Activated CD8-positive, alpha-beta memory T cell treated with anti-CD3 and anti-CD28 coated beads for 48 hours (primary cell): ENCODE measurements at places on chromosomes 3 and 15.

GRCh38 chr3:156983559-156983958, 157.4 kb downstream of the LEKR1 start:
- DNase-seq = no peak

- no peak for DNase-seq
Measured at GRCh38 chr3:146705225-146705624, 100.1 kb upstream of the PLSCR5 start.

DNA sequence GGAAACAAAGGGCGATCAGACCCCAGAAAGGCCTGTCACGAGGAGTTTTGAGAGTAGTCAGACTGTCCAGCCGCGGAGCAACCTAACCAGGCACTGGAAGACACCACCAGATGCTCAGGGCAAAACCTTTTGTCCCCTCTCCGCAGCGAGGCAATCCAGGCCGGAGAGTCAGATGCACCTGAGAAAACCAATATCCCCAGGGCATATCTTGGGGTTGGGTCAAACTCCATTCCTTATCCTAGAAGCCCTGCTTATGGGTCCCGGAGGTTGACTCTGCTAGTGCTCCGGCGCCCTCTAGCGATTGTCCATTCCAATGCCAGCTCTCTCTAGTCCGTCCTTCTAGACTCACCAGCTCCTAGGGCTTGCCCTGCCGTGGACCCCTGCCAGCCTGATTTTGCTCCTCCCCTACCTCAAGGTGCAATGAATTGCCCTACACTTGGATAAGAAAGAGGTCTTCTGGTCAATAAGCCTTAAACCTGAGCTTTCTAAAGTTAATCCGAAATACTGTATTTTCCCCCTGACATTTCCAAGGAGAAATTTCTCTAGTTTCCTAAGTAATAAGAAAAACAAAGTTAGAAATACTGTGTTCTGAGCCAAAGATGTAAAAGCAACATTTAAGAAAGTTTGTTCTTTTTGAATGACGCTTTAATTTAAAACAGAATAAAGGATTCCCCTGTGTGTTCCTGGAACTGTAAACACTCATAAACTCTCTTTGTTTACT, 5.5 kb downstream of the CPNE4 start:
- peak; percentile 15 for DNase-seq

- DNase-seq = no peak
Measured at GRCh38 chr15:75750261-75751050, 37.8 kb upstream of the CSPG4 start.

GRCh38 chr3:126340596-126340942, 16.6 kb downstream of the KLF15 start:
- no peak for DNase-seq

DNA sequence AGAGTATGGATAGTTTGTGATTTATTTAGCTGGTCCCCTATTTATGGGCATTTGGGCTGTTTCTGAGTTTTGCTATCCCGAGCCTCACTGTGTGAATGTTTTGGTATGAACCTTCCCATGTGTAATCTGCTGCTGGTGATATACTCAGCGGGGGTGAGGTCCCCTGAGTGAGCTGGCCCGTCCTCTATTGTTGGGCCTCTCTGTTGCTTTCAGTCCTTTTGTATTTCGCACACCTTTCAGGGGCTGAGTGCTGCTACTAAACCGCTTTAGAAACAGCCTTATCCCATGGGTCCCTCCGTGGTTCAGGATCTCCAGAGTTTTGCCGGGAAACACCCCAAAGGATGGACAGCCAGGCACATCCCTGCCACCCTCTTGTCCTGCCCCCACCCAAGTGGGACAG, 94.5 kb downstream of the WNT7A start:
- no peak for DNase-seq

- no peak for DNase-seq
Measured at GRCh38 chr15:71564217-71564616, 246.1 kb upstream of the NR2E3 start.

DNA sequence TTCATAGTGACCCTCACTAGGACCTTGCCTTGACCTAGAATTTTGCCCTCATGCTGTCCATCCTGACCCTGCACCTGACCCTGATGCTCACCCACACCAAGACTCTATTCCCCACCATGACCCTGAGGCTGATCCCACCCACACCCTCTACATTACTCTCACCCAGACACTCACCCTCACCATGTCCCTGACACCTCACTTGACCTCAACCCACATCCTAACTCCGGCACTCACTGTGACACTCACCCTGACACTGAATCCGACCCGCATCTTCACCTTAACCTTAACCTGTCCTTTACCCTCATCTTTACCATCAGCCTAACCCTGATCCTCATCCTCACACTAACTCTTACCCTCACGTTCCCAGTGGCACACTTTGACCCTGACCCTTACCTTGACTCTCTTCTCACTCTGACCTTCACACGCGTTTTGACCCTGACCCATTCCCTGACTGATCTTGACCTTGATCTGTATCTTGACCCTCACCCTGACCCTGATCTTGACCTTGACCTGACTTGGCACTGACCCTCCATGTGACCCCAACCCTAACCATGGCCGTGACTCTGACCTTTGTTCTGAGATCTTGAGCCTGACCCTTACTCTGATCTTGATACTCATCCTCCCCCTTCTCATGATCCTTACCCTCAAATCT, 22.2 kb upstream of the SLC25A26 start:
- DNase-seq = no peak
